ENCODE measurements at places on chromosomes 6 and 20.

- no peak overlapping the region for H3K27ac ChIP-seq
- DNase-seq, result no peak
Observed at GRCh38 chr6:116695401-116695800, 14.4 kb downstream of the KPNA5 start.

DNA sequence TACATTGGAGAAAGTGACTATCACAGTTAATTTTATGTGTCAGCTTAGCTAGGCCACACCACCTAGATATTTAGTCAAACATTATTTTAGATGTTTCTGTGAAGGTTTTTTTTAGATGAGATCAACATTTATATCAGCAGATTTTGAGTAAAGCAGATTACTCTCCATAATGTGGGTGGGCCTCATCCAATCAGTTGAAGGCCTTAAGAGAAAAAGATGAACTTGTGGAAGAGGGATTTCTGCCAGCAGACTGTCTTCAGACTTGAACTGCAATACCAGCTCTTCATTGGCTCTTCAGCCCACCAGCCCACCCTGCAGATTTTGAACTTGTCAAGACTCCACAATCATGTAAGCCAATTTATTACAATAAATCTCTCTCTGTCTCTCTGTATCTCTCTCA is 25.1 kb upstream of the FBXO30 start:
- no peak overlapping the region for H3K4me3 ChIP-seq
- peaks cover 6% of the 10 kb centered on the region for H3K4me1 ChIP-seq
- DNase-seq, result no peak
- no peaks in the 10 kb centered on the region for H3K27me3 ChIP-seq
- H3K27ac ChIP-seq, result no peak overlapping the region
- H3K36me3 ChIP-seq, result no peaks in the 10 kb centered on the region

DNA sequence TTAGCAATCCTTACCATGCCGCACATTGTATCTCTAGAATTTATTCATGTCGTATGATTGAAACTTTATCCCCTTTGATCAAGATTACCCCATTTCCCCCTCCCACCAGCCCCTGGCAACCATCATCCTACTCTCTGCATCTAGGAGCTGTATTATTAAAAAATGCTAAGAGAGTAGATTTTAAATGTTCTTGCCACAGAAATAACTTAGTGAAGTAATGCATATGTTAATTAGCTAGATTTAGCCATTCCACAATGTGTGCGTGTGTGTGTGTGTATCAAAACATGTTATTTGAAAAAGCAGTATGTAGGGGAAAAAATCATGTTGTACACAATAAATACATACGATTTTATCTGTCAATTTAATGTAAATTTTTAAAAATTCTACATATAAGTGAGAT is 11.9 kb upstream of the SPINT3 start:
- no peak for DNase-seq
- H3K4me1 ChIP-seq, result no peaks in the 10 kb centered on the region
- no peak overlapping the region for H3K4me3 ChIP-seq
- peaks cover 96% of the 10 kb centered on the region for H3K27me3 ChIP-seq

DNA sequence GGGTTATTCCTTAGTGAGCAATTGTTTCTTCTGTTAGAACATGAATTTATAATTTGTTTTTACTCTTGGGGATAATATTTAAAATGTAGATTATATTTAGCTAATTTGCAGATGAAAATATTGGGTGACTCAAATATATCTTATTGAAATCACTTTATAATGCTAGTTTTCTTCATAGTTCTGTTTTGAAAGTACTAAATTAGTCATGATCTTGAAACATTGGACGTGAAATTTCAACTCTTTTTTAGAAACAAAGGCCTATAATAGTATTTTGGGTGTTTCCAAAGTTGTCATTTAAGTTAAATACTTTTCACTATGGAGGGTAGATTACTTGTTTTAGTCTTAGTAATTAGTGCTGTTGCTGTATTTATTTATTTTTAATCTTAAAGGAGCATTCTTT is 250.9 kb downstream of the UTRN start:
- peaks cover 76% of the 10 kb centered on the region for H3K36me3 ChIP-seq
- no peak overlapping the region for H3K4me3 ChIP-seq
- no peak for DNase-seq

DNA sequence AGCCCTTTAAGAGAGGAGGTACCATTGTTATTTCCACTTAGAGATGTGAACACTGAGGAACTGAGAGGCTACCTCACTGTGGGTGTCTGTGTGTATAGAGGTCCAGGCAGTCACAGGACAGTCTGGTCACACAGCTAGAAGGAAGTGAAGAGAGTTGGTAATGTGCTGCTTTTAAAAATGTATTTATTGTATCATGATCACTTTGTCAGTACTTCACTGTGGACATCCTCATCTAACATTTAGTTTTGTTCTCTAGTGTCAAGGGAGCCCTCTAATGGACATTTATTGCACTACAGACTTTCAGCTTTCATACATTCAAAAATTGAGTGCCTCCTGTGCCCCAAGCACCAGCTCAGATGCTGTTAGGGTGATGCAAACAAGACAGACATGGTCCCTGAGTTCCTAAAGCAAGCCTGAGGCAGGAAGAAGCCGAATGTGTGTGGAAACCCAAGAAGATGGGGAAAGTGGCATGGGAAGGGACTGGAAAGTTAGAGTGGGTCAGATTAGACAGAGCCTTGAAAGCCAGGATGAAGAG is 123.0 kb downstream of the SLC16A10 start:
- DNase-seq, result no peak
- no peaks in the 10 kb centered on the region for H3K4me1 ChIP-seq

DNA sequence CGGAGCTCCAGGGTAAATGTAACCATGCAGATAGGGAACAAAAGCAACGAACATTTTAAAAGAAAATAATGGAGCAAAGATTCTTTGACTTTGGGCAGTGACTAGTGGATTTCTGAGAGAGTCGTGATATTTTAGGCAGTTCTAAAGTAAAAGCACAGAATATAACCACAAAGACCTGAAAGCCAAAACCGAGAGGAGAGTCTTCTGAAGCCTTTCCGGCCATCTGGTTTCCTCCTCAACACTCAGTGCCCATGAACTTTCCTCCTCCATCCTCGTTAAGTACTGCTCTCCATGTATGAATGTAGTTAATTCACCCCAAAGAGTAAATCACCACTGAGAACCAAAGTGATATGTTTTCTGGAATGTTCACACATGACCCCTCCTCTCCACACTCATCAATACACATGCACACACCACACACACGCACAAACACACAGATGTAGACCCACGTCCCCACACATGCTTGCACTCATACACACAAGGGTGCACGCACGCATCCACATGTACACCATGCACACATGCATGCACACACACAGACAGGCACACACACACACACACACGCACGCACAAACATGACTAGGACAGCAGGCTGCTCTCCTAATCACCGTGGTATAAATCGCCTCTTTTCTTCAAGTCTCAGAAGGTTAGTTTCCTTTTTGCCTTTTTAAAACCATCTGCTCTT is 109.5 kb downstream of the MYLK4 start:
- H3K36me3 ChIP-seq, result no peaks in the 10 kb centered on the region
- H3K4me3 ChIP-seq, result no peak overlapping the region
- no peaks in the 10 kb centered on the region for H3K4me1 ChIP-seq
- H3K27me3 ChIP-seq, result no peaks in the 10 kb centered on the region
- no peak for DNase-seq

DNA sequence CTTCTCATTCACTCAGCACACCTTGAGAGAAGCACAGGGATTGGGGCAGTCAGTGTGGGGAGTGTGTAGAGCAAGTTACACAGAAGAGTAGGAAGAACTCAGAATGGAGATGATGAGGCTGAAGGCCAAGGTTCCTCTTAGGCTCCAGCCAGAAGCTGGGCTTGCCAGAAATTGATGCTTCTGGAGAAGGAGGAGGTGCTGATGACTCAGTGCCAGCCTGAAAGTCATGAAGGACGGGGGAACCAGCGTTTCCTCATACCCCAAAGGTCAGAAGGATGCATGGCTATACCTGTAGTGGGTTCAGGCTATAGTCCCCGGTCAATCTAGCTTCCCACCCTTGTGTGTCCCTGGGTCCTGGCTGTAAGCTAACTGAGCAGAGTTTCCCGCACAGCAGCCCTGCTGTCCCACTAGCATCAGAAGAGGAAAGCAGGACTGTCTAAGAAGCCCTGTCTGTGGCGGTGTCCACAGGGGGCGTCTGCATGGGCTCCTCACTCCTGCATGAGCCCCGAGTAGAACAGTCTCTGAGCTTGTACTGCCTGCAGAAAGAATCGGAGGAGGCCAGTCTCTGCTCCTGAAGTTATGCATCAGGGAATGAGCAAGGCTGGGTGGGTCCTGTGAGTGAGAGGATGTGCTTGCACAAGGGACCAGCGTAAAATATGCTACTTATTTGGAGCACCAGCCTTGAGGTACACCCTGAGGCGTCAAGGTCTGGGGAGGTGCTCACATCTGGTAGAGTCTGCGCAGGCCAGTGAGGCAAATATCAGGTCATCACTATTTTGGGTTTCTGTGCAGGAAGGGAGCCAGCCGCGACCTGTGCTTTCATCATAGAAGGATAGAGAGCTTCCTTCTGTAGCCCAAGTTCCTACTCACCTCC is 148.5 kb downstream of the MRPL14 start:
- no peak overlapping the region for H3K27ac ChIP-seq
- H3K4me1 ChIP-seq, result no peaks in the 10 kb centered on the region
- H3K27me3 ChIP-seq, result peaks cover 13% of the 10 kb centered on the region
- DNase-seq, result no peak
- no peak overlapping the region for H3K4me3 ChIP-seq

DNA sequence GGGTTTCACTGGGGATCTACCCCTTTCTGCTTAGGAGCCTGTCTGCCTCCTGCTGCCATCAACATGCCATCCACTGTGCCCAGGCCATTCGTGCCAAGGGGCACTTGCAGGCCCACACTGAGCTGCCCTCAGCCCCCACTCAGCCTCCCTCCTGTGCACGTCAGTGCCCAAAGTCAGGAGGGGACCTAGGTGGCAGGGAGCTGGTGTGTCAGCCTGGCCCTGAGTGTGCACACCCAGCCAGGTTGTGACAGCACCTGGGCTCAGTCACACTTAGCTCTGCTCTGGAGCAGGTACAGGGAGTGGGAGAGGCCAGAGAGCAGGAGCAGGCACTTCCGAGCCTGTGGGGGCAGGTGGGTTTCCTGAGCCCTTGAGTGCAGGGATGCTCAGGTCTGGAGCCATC is 63.6 kb upstream of the SYNCRIP start:
- H3K27me3 ChIP-seq, result no peaks in the 10 kb centered on the region
- no peak overlapping the region for H3K4me3 ChIP-seq
- no peaks in the 10 kb centered on the region for H3K4me1 ChIP-seq
- H3K27ac ChIP-seq, result no peak overlapping the region
- DNase-seq, result no peak

DNA sequence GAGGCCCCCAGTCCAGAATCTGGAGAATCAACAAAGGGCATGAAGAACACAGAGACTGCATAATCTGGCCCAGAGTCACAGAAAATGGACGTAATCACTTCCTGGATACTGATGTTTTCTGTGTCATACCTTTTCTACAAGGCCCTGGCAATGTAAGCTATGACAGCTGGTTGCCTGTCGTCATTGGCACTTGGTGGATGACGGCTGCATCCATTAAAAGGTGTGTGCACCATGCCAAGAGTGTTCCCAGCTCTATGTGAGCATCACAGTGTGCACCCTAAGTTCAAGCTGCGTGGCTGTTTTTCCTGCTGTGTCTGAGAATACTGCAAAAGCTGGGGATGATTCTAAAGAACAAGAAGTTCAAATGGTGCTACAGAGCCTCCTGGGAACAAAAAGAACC is 275.2 kb upstream of the CNR1 start:
- DNase-seq, result no peak
- no peak overlapping the region for H3K27ac ChIP-seq
- H3K4me3 ChIP-seq, result no peak overlapping the region
- H3K27me3 ChIP-seq, result no peaks in the 10 kb centered on the region
- no peaks in the 10 kb centered on the region for H3K36me3 ChIP-seq
- H3K4me1 ChIP-seq, result no peaks in the 10 kb centered on the region

GRCh38 chr6:39927159-39927558 is 7.1 kb downstream of the MOCS1 start:
- H3K36me3 ChIP-seq, result peaks cover 33% of the 10 kb centered on the region
- no peaks in the 10 kb centered on the region for H3K27me3 ChIP-seq
- H3K4me3 ChIP-seq, result no peak overlapping the region
- no peak for DNase-seq
- peak overlapping the region; percentile 14 for H3K27ac ChIP-seq

DNA sequence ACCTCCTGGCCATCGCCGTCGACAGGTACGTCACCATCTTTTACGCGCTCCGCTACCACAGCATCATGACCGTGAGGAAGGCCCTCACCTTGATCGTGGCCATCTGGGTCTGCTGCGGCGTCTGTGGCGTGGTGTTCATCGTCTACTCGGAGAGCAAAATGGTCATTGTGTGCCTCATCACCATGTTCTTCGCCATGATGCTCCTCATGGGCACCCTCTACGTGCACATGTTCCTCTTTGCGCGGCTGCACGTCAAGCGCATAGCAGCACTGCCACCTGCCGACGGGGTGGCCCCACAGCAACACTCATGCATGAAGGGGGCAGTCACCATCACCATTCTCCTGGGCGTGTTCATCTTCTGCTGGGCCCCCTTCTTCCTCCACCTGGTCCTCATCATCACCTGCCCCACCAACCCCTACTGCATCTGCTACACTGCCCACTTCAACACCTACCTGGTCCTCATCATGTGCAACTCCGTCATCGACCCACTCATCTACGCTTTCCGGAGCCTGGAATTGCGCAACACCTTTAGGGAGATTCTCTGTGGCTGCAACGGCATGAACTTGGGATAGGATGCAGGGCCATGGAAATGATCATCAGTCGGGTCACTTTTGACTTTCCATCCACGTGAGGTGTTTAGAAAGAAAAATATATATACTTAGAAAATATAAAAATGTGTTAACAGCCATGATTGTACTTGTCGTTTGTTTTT is 868 bp downstream of the MC3R start:
- H3K4me1 ChIP-seq, result no peaks in the 10 kb centered on the region
- DNase-seq, result no peak
- no peak overlapping the region for H3K4me3 ChIP-seq
- no peak overlapping the region for H3K27ac ChIP-seq

DNA sequence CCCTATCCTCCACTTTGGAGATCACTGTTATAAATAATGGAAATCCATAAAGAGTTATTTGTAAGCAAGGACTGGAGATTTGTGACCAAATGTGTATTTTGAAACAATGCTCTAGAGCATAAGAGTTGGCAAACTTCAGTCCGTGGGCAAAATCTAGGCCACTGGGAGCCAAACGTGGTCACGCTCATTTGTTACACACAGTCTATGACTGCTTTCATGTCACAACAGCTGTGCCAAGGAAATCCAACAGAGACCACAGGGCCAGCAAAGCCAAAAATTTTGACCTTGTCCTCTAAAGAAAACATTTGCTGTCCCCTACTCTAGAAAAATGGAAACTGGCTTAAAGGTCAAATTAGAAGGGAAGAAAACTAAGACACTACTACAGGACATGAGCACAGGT is 7.9 kb downstream of the ZNF334 start:
- no peak overlapping the region for H3K4me3 ChIP-seq
- H3K27me3 ChIP-seq, result no peaks in the 10 kb centered on the region
- no peak for DNase-seq
